Liver (tissue), 10 donors: ENCODE measurements at places on chromosomes 12 and 14.

GRCh38 chr12:42143452-42144157 lies 1.1 kb downstream of the GXYLT1 start:
- no peak for DNase-seq

DNA sequence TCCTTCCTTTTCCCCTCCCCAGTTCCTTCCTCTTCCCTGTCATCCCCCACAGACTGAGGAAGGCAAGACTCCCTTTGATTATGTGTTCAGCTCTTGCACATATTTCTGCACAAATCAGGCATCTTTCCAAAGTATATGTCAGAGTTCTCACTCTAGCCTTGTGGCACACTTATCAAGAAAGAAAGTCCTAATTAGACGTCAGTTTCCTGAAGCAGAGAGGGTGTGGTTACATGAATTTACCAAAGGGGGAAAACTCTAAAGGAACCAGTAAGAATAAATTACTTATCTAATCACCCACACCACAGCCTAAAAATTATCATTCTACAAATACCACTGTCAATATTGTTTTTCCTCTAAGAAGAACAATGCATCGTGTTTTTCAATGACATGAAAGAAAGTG lies 120.7 kb upstream of the GRIP1 start:
- no peak for DNase-seq

GRCh38 chr14:34470319-34470718 lies 8.3 kb upstream of the SPTSSA start:
- no peak for DNase-seq

DNA sequence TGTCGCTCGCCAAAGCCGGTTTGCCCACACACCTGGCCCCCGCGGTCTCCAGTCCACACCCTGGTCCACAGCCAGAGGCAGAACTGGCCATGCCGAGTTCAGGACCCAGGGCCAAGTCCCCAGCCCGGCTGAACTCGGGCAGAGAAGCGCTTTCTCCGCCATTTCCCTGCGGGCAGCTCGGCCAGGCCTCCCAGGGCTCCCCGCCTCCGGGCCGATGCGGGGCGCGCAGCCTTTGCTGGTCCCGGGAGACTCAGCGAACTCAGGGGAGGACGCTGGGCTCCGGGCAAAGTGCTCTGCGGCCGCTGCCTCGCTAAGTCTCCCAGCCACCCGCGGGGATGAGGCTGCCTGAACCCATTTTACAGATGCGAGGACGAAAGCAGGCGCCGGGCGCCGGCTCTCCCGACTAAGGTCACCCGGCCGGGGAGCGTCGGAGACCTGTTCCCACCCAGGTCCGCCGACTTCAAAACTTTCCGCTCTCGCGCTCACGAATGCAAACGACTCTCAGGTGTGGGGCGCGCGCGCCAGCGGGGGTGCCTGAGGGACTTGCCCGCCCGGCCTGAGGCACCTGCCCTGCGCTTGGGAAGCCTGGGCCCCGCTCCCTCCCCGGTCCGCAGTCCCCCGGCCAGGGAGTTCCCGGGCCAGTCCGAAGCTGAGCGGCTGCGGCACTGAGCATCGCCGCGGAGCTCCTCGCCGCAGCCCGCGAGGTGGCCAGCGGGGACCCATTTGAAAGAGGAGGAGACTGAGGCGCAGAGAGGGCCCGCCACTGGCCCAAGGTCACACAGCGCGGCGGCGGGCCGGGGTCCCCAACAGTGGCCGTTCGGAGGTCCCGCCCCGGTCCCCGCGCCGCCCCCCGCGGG lies 627 bp downstream of the TESC start:
- peak; percentile 61 for DNase-seq

- no peak for DNase-seq
These were observed 129.1 kb downstream of the NTF3 start for GRCh38 chr12:5561057-5561456.

GRCh38 chr14:91138511-91139359 lies 24.9 kb downstream of the DGLUCY start:
- DNase-seq = no peak

DNA sequence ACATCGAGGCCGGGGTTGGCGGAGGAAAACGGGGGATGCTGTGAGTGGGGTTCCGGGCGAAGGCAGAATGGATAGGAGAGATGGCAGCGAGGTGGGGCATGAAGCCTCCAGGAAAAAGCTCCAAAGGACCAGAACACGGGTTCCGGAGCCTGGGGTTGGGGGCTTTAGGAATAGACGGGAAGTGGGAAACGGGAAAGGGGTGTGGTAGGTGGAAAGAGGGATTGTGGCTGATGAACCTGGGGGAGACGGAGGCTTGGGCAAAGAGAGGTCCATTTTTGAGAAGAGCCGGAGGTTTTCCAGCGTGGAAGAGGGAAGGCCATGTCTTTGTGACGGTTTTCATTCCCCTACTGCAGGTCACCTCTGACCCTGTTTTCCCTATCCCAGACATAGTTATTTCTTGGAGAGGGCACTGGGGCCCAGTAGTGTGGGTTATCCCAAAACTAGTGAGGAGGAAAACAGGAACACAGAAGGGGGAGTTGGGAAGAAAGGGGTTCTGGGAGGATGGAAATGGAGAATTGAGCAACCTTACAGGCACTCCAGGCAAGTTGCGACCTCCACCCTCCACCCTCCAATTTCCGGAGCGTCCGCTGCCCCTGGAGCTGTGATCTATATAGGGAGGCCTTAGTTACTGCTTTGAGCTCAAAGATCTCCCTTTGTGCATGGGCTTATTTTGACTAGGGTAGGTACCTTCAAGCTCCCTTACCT lies 1.1 kb downstream of the ATN1 start:
- DNase-seq = no peak
